Large intestine (tissue), 12 donors: ENCODE measurements at places on chromosomes 1 and 21.

GRCh38 chr1:55974714-55975441 is 604.5 kb downstream of the PLPP3 start:
- no peak for DNase-seq

GRCh38 chr1:55612988-55613387 is 397.8 kb upstream of the USP24 start:
- no peak for DNase-seq

DNA sequence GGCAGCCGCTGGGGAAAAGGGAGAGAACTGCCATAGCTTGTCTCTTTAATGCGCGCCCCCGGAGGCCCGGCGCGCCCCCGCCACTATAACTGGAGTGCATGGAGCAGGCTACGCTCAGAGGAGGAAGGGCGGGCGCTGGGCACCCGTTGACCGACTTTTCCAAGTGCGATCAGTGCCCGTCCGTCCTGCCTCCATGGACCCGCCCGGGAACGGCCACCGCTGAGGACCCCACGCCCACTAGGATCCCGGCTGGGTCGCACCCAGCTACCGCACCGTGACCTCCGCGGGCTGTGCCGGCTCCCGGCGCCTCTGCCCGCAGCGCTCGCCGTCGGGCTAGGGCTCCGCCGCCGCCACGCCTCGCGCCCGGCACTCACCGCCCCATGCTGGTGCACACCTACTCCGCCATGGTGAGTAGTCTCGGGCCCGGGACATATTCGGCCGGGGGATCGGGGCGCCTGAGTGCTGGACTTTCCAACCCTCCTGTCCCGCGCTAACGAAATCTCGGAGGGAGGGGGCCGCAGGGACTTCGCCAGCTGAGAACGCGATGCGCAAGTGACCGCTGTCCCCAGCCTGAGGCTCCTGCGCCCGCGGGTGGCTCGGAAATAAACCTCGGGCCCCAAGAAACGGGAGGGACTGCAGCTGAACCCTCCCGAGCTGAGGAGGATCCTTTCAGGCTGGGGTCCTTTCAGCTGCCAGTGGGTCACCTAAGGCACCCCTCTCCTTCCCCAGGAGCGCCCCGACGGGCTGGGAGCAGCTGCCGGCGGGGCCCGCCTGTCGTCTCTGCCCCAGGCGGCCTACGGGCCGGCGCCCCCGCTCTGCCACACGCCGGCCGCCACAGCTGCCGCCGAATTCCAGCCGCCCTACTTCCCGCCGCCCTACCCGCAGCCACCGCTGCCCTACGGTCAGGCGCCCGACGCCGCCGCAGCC is at the start of gene TFAP2E:
Gene TFAP2E (plus strand): TSS at position 117 of the 927 bp plus-strand sequence. CDS start 264 bp downstream, at position 381.
- DNase-seq = peak; percentile 63

DNA sequence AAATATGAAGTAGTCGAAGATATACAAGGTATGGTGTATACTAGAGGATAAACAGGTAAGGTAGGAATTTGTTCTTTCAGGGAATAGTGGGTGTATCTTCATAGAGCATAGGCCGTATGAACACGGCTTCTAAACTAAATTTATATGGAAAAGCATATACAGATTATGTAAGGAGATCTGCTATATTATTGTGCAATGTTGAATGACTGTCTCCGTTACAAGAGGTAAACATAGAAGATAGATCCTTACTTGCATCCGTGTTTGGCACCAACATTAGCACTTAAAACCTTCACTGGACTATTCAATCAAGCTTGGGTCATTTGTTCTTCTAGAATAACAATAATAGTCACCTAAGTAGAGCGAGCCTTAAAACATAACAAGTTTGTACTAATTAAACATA is 45.9 kb downstream of the CLEC20A start:
- DNase-seq = no peak

DNA sequence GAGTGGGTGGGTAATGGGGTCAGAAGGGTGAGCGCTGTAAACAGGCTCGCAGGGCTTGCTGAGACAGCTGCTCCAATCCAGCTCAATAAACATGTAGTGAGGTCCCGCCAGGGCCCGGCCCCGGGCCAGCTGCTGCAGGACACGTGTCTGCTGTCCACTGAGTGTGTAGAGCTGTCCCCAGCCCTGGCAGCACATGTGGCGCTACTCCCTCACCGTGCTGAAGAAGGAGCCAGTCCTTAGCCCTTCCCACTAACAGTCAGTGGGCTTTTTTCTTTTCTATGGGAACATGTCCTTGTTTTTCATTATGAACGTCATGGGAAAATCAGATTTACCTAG is 78.9 kb upstream of the C1orf174 start:
- peak; percentile 15 for DNase-seq
